Kidney (tissue), 22 donors: ENCODE measurements at places on chromosomes 7 and 10. TPM values are rescaled to one million over a fixed set of nuclear protein-coding genes. Genes with fewer than 3 reads are reported as not detected.

CH25H gene
- 3.2 TPM for total RNA-seq

DLX6 gene
- 0.13 TPM for total RNA-seq

SGMS1 gene
- 100 TPM for total RNA-seq

PRDX3 gene
- 118 TPM for total RNA-seq
